ENCODE measurements at places on chromosomes 13 and 19.

- DNase-seq: no peak
Observed at GRCh38 chr13:51849145-51850101, 4.4 kb upstream of the TMEM272 start.

- DNase-seq: no peak
Observed at GRCh38 chr13:110816500-110816899, 98.4 kb downstream of the ANKRD10 start.

DNA sequence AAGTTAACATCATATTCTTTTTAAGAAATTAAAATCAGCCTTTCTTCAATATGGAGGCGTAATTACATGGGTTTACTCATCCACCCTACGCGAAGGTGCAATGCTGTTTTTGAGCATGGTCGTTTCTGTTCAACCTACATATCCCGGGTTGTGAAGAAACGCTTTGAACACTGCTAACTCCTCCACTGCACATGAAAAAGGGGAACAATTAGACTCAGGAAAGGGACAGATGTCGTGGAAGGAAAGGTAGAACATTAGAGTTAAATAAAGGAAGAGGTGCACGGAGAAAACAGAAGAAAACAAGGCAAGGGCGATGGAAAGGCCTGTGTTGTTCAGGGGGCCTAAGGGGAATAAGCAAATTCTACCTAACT lies 4.1 kb downstream of the ZIC5 start:
- no peak for DNase-seq

DNA sequence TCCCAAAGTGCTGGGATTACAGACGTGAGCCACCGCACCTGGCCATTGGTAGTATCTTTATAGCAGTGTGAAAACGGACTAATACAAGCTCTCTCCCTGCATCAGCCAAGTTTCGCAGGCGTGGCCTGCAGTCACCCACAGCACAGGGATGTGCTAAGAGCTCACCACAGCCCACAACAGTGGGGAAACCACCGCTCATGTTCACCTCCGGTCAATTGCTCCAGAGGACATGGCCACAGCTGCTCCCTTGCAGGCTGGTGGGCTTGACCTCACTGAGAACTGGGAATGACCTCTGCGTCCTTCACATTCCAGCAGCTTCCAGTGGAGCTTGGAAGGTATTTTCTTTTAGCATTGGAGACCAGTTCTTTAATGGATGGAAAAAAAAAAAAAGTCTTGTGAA lies 156.4 kb downstream of the KCTD15 start:
- no peak for DNase-seq

- no peak for DNase-seq
Observed at GRCh38 chr19:3942790-3943409, 10.0 kb downstream of the NMRK2 start.

- DNase-seq: no peak
Observed at GRCh38 chr13:21620861-21621260, 16.9 kb upstream of the MICU2 start.

Data from NCI-H1436 treated with DMSO at 0.1 percent for 48 hours (cell line).